HepG2 (cell line): ENCODE measurements at places on chromosomes 5 and 9.

DNA sequence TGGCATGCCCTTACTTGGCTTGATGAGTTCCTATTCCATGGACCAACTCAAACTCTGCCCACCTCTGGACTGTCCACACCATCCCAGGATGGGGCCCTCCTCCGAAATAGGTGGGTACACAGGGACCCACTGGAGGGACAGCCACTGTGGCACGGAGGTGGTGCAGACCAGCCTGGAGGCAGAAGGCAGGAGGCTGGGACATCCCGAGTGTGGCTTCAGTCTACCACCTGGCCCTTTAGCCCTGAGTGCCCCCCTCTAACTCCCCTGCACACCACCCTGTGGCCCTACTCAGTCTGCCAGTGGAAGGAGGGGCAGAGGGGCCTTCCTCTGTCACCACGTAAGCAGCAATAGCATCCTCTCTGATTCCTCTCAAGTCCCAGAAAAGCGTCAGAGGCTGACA, 3.7 kb downstream of the IL3 start:
- DNase-seq = no peak

DNA sequence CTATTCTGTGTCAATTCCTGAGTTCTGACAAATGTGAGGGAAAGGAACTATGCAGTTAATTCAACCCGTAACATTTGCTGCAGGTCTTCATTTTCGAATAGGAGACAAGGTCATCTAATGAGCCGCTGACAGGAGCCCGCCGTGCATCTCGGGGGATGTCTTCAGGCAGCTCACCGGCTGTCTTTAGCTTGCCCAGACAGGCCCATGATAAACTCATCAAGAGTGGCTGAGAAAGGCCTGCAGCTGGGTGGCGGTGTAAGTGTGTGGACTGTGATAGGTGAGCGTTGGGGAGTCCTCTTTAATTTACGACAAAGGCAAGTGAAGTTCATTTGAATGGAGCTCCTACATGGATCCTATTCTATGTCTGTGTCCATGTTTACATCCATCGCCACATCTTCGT, 190.5 kb downstream of the ADCY2 start:
- no peak for DNase-seq

DNA sequence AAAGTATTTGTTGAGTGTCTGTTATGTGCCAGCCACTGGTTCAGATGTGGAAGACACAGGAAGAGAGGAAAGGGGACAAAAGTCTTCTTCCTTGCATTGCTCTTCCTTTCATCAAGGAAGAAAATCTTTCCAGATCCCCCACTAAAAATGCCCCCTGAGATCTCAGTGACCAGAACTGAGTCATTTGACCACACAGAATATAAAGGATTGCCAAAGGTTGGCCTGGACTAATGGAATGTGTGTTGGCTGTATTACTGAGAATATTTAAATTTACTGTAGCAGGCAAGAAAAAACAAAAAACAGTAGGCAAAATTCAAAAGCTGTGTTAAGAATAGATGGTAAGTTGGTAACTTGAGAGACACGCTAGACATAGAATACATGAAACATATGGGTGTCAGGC, 10.0 kb upstream of the SEPTIN8 start:
- no peak for DNase-seq

GRCh38 chr5:135883441-135883840, 12.2 kb downstream of the IL9 start:
- DNase-seq = no peak

DNA sequence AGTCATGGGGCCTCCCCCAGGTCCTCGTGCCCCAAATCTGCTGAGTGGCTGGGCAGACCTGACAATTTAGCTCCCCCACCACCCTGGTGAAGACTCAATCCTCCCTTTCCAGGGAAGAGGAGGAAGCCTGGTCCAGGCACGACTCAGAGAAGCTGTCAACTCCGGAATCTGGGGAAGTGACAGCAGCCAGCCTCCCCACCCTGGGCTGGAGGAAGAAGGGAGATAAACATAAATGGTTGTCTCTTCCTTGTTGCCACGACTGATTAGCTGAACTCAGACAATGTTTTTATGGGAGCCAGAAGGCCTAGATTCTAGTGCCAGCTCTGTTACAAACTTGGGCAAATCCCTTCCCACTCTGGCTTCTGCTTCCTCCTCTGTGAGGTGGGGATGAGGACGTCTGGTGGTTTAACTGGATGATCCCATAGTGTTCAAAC, 15.4 kb downstream of the CCDC69 start:
- no peak for DNase-seq

DNA sequence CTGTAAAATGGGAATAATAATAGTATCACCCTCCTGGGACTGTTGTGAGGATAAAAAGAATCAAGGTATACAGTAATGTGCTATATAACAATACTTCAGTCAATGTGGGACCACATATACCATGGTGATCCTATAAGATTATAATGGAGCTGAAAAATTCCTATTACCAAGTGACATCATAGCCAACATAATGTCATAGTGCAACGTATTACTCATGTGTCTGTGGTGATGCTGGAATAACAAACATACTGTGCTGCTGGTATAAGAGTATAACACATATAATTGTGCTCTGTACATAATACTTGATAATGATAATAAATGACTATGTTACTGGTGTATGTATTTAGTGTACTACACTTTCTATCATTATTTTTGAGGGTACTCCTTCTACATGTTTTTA, 38.1 kb downstream of the LIFR start:
- DNase-seq = no peak

GRCh38 chr9:114884787-114885452, 45.5 kb downstream of the TNFSF8 start:
- peak; percentile 87 for DNase-seq

DNA sequence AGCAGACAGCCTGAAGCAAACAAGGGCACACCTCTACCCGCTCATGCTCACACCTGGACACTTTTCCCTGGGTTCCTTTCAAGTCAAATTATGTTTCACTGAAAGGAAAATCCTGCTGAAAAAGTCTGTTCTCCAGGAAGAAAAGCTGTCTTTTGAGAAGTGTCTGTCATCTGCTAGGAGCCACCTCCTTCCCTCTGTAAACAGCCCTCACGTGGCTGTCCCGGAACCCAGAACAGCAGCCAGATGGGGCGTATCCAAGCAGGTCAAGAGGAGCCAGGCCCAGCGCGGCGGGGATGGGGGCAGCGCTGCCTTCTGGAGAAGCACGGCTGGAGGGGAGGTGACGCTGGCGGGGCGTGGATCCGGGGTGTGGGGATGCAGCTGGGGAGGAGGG, at the start of gene PNPLA7:
TSS of gene PNPLA7 (minus strand) at position 172 of the 391 bp plus-strand sequence. CDS start 205 bp downstream, outside the sequence.
- DNase-seq = peak; percentile 70

- no peak for DNase-seq
These were observed 398.1 kb upstream of the IRX1 start for GRCh38 chr5:3197304-3198073.

GRCh38 chr9:128972956-128973355, 25.5 kb downstream of the NUP188 start:
- DNase-seq = no peak

DNA sequence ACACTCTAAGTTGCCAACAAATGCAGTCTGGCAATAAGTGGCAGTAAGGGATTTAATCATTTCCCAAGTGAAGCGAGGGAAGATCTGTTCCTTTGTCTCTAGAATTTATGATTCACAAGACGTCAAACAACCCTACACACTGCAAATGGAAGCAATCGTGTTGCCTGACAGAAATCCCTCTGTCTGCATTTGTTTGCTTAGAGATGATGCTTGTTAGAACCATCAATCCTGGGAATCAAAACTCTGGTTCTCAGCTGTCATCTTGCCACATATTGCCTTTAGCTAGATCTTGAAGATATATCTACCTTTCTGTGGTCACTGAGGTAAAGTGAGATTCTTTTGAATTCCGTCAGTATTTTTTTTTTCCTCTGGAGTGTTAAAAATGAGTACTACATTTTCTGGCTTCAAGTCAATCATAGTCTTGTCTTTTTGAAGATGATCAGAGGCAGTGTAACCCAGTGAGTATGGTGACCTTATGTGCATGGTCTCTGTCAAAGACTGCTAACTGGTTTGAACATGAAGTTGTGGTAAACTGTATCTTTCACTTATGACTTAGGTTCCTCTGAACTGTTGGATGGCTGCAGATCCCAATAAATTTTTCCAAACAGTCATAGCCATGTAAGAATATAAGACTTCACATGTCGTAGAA, 106.4 kb upstream of the STARD4 start:
- DNase-seq = no peak

DNA sequence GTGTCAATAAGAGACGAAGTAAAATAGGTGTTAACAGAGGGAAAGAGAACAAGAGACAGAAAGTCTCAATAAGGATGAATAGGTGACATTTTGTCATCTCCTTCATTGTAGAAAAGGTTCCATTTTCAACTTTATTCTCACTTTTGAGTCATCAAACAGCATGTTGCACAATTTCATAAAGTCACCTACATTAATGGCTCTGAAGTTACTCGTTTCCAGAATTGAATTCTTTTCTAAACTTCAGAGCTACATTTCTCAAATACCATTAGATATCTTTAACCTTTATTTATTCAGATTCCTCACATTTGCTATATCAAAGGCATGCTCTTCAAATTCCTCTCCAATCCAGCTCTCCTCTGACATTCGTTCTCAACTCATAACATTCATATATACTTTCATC, 13.1 kb downstream of the ADAMTS6 start:
- no peak for DNase-seq

GRCh38 chr9:77291714-77292113, 114.4 kb downstream of the VPS13A start:
- peak; percentile 9 for DNase-seq

GRCh38 chr5:61348447-61348846, 16.4 kb downstream of the ZSWIM6 start:
- no peak for DNase-seq
